ENCODE measurements at places on chromosomes 3 and 15.

- no peak for DNase-seq
Measured at GRCh38 chr3:10983219-10983916, 9.2 kb upstream of the SLC6A1 start.

GRCh38 chr3:186964071-186964470 is 33.7 kb downstream of the ST6GAL1 start:
- no peak for DNase-seq

GRCh38 chr3:153979418-153980251 is 141.6 kb upstream of the ARHGEF26 start:
- DNase-seq, result no peak

DNA sequence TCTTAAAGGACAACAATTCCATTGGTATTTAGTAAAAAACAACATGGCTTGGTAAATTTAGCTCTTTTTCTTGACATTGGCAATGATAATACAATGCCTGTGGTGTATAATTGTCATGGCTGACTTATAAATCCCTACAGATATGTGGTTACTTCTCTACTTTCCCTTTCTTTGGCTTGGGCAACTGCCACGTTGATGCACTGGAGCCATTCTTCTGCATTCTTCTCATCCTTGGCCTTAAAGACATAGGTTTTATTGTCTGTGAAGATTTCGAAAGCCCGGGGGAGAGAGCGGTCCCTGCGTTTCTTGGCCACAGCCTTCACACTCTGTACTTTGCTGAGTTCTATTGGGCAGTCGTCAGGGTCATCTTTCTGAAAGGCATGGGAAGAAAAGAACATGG is 101.1 kb upstream of the CCNL1 start:
- DNase-seq, result no peak

GRCh38 chr3:72782521-72782920 is 65.7 kb downstream of the SHQ1 start:
- DNase-seq, result no peak

DNA sequence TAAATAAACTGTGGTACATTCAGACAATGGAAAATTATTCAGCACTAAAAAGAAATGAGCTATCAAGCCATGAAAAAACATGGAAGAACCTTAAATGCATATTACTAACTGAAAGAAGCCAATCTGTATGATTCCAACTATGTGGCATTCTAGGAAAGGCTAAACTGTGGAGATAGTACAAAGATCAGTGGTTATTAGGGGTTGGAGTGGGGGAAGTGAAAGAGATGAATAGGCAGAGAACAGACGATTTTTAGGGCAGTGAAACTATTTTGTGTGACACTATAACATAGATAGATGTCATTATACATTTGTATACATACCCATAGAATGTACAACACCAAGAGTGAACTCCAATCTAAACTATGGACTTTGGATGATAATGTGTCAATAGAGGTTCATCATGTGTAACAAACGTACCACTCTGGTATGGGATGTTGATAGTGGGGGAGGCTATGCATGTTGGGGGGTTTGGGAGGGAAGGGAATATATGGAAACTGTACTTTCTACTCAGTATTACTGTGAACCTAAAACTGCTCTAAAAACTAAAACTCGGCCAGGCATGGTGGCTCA is 29.0 kb downstream of the RAB27A start:
- DNase-seq, result no peak

DNA sequence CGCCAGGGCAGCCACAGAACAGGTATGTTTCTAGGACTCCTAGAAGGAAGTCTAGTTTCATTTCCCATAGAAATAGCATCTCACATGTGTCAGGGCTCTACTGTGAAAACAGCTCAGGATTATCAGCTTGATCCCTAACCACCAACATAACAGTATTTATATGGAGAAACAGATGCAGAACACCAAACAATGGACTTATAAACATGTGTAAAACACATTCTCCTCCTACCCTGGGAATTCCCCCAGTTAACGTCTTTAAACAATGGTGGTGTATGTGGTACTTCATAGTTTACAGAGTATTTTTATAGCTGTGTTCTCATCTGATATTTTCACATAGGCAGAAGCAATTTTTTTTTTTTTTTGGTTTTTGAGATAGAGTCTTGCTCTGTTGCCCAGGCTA is 9.7 kb downstream of the TNFSF10 start:
- DNase-seq, result no peak

- no peak for DNase-seq
Measured at GRCh38 chr3:171959532-171960089, 79.8 kb upstream of the FNDC3B start.

- DNase-seq, result no peak
Measured at GRCh38 chr3:142968319-142969025, 5.0 kb upstream of the PAQR9 start.

DNA sequence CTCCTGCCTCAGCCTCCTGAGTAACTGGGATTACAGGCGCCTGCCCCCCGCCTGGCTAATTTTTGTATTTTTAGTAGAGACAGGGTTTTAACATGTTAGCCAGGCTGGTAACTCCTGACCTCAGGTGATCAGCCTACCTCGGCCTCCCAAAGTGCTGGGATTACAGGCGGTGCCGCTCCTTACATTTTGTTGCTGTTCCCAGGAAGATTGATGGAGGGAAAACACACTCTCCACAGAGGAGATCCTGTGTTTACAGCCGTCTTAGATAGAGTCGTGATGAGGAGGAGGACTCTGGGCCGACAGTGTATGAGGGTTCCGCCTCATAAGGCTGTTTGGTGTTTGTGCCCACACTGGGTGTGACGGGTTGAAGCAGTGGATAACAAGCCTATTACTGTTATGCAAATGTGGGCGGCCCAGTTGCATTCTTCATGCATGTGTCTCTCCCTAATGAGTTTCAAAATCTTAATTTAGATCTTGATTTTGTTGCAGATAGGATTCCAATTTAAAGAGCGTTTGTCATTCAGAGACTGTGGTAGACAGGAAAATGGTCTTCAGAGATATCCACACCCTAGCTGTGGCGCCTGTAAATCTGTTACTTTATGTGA is 60.0 kb downstream of the APBA2 start:
- no peak for DNase-seq

DNA sequence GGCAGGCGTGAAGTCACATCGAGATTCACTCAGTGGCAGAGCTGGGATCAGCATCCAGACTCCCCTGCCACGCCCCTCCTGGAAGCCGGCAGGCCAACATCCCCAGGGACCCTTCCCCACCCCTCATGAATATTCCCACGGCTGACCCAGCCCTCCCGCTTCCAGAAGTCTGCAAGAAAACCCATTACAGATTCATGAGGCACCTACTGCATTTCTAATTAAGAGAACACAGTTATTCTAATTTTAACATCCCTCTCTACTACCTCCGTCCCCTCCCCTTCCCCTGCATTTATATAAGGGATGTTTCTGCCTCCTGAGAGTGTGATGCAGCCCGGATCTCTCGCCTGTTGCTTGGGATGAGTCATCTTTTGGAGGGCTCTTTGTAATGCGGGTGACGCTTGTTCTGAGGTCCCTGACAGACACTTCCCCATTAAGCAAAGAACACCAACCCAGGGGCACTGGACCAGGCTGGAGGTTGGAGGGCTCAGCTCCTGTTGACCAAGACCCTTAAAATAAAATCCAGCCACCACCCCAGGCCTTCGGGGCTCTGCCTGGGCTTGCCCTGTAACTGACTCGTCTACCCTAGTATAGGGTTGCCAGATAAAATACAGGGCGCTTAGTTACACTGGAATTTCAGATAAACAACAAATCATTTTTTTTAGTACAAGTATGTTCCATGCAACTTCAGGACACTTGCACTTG is 118.7 kb downstream of the NUP210 start:
- DNase-seq, result no peak

- DNase-seq, result no peak
Measured at GRCh38 chr3:181253796-181254195, 264.3 kb upstream of the DNAJC19 start.

DNA sequence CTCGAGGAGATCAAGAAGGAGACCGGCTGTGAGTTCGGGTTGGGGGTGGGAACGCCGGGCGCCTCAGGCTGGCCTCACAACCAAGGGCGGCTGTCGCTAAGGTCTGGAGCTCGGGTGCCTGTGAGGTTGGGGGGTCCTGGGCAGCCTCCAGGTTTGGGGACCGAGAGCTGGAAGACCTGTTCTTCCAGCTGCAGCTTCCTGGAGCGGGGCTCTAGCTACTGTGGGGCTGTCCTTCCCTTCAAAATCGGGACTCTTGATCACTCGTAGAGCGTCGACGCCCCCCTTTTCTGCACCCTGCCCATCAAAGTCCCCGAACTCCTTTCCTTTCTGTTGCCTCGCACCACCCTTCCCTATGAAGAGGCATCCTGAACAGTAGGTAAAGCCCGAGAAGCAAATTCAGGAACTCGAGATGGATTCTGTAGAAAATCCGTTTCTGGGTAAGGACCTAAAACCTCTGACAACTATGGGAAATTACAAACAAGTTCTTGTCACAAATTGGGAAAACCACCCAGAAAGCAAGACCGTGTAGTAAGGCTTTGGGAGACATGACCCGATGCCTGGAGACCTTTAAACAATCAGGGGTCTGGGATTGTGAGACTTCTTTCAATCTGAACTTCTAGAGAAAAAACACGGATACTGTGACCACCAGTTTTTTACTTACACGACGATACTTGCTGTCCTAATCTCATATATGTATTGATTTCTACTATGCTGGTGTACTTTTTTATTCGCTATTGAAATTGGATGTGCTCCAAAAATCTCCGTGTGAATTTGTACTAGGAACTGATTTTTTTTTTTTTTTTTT is 556 bp downstream of the CHP1 start:
- DNase-seq, result no peak

GRCh38 chr3:12922306-12922705 is 80.9 kb upstream of the RPL32 start:
- no peak for DNase-seq

Measured in stimulated activated CD4-positive, alpha-beta T cell treated with anti-CD3 and anti-CD28 coated beads, Interleukin-15, amount 100 ng/mL, for 1 hour (primary cell).